ENCODE measurements at places on chromosomes 1 and 21. TPM values are rescaled to one million over a fixed set of nuclear protein-coding genes. Genes with fewer than 3 reads are reported as not detected.

- no peak for DNase-seq
Observed at GRCh38 chr1:235720544-235720943, 71.0 kb upstream of the GNG4 start.

DNA sequence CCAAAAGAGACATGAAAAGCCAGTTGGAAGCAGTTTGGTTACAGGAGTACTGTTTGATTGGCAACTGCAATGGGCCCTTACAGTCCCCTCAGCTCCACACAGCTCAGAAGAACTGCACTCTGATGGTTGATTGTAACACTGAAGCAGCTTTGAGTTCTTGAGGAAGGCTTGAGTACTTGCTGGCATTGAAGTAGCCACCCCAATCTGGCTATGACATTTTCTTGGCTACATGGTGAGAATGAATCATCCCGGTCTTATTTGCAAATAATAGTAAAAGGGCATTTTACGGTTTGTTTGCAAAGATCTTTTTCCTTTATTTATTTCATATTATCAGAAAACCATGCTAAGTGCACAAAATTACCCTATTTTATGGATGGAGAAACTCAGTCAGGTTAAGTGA lies 159.7 kb upstream of the BEND5 start:
- DNase-seq: no peak

- DNase-seq: no peak
Observed at GRCh38 chr1:9207086-9207485, 27.5 kb upstream of the H6PD start.

The ADORA1 gene
- polyA plus RNA-seq: 1.6 TPM

The SPRR2G gene
- polyA plus RNA-seq: not detected

DNA sequence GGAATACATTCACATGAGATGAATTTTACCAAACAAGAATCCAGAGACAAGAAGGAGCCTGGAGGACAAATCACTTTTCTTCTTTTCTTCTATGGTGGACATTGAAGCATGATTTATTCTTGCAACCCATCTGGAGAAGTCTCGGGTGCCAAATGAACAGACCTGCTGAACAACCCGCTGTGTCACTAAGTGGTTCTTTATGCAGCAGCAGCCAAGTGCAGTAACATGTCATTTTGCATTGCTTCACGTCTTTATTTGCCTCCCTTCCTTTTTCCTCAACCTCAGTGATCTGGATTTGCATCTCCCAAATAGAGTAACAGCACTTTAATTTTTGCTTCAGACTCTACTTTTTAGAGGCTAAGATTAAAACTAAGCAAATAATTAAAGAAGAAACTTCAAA lies 50.0 kb upstream of the TENT5C start:
- no peak for DNase-seq

GRCh38 chr1:46942086-46942485 lies 810 bp upstream of the CYP4A11 start:
- no peak for DNase-seq

DNA sequence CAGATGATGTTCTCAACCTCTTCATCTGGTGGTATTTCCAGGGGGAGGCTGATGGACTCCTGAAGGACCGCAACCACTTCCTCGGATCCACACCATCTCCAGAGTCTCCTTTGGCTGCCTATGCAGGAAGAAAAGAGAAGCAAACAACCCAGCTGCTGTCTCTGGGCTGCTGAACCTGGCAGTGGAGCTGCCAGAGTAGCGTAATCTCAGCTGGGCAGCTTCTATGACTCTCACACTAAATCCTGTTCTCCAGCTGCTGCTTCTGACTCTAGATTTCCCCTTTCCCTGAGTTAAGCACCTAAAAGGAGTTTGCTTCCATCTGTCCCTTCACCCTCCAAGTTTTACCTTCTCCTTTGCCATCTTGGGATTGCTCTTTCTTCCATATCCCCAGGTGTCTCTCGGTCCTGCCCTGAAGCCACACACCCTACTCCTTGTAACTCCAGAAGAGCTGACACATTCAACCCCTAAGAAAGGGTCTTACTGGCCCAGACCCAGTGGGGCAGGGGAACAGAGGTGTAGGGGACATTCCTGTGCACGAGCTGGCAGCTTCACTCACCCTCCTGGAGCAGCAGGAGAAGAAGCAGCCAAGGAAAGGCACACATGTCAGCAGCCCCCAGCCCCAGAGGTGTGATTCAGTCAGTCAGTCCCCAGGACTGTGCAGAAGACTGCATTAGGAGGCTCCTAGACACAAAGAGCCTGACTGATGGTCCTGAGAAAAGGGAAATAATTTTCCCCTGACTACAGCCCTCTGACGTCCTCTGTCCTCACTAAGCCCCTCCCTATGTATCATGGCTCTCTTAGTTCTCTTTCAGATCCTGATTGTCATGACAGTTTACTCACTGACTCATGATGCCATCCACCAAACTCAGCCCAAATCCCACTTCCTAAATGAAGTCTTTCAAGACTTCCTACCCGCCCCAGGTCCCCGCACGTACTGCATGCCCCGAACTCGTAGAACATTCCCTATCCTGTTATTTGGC lies at the start of gene SLAMF9:
Gene SLAMF9 (minus strand): TSS at position 702 of the 980 bp plus-strand sequence. CDS start 100 bp downstream, at position 602.
- DNase-seq: no peak

The HMGCS2 gene
- polyA plus RNA-seq: 140 TPM

The ANKRD35 gene
- 4.9 TPM for polyA plus RNA-seq

Measured in left renal pelvis (tissue), 4 donors.